Daoy (cell line): ENCODE measurements at places on chromosomes 3 and 15. TPM values are rescaled to one million over a fixed set of nuclear protein-coding genes. Genes with fewer than 3 reads are reported as not detected.

GRCh38 chr15:81780966-81781365, 264.9 kb downstream of the MEX3B start:
- DNase-seq, result no peak

GRCh38 chr15:35306361-35306981, 221.4 kb upstream of the NANOGP8 start:
- DNase-seq, result peak; percentile 50

- DNase-seq, result no peak
Observed at GRCh38 chr3:30231277-30232141, 374.9 kb upstream of the TGFBR2 start.

- no peak for DNase-seq
Observed at GRCh38 chr3:107488942-107489341, 33.8 kb upstream of the BBX start.

DNA sequence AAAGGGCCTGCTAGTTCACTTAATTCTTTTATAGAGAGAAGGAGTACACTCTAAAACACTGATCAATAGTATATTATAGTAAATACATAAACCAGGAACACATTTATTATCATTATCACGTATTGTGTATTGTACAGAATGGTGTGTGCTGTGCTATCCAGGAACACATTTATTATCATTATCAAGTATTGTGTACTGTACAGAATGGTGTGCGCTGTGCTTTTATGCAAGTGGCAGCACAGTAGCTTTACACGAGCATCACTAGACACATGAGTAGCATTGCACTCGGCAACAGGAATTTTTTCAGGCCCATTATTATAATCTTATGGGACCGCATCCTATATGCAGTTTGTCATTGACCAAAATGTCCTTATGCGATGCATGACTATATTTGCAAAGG, 20.9 kb upstream of the MUC20 start:
- DNase-seq, result no peak

GRCh38 chr3:62669161-62669560, 206.1 kb downstream of the CADPS start:
- DNase-seq, result no peak

GRCh38 chr15:89175617-89176191, 45.7 kb downstream of the RLBP1 start:
- DNase-seq, result no peak

DNA sequence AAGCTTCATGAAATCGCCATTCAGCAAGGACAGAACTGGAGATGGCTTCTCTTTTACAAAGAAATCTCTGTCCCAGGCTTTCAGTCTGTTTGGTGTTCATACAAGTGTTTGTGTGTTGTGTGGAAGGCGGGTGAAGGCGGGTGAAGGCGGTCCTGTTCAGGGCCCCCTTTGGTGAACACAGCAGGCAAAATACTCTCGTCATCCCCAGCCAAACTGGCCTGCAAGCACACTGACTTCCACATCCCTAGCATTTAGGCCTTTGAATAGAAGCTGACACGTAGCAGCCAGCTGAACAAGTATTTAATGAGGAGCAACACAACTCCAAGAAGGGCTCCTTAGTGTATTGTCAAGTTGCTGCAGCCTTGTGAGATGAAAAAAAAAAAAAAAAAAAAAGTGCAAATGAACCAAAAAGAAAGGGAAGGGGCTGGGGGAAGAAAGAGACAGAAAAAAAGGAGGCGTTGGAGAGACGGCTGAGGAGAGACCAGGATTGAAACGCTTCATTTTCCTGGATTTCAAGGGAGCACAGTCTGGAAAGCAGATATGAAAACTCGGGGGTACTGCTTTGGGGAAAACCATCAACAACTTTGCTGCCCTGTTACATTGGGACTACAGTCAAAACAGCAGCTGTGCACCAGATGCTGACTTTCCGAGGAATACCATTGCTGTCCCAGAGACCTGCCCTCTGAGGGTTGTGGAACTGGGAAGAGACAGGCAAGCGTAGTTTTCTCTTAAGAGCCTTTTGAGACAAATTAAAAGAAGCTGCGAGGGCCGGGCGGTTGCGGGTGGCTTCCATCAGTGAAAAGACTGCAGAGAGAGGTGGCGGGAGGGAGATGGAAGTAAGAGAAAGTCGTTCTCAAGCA, 74.6 kb downstream of the TGFBR2 start:
- no peak for DNase-seq

DNA sequence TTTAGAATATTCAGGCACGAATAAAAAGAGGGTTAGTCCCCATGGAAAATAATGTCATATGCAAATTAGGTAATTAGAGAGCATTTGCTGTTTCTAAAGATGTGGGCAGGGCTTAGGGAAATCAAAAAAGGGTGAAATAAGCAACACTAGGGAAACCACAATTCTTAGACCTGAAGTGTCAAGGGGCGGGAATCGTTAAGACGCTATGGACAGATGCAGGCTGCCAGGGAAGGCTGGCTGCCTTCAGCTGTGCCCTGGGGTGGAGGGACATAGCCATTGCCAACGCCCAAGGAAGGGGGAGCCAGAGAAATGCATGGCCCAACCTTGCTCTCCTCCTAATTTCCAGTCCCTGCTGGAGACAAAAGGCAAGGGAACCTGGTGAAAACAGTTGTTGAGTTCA, 141.7 kb upstream of the PROK2 start:
- DNase-seq, result no peak

DNA sequence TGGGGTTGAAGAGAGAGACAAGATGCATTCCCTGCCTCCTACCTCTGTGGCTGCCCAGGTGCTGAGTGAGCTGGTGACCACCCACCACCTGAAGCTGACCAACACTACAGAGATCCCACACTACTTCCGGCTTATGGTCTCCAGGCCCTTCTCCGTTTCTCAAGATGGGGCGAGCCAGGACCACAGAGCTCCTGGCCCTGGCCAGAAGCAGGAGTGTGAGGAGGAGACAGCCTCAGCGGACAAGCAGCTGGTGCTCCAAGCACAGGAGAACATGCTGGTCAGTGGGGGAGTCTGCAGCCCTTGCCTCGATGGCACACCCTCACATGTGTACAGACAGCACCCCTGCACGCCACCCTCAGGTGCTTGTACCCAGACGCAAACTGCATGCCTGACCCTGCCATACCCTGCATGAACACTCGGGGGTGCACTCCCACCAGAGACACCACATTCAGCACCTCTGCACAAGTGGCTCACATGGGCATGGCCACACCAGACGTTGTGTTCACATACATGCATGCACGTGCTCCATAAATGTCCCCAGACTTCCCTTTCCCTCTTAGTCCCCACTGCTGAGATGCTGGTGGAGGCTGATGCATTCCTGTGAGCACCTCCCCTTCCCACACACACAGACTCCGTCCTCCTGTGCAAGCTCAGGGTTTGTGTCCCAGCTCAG, 19.0 kb downstream of the ACAA1 start:
- peak; percentile 56 for DNase-seq

GRCh38 chr3:48189321-48189720, 1.1 kb upstream of the CDC25A start:
- DNase-seq, result no peak

DNA sequence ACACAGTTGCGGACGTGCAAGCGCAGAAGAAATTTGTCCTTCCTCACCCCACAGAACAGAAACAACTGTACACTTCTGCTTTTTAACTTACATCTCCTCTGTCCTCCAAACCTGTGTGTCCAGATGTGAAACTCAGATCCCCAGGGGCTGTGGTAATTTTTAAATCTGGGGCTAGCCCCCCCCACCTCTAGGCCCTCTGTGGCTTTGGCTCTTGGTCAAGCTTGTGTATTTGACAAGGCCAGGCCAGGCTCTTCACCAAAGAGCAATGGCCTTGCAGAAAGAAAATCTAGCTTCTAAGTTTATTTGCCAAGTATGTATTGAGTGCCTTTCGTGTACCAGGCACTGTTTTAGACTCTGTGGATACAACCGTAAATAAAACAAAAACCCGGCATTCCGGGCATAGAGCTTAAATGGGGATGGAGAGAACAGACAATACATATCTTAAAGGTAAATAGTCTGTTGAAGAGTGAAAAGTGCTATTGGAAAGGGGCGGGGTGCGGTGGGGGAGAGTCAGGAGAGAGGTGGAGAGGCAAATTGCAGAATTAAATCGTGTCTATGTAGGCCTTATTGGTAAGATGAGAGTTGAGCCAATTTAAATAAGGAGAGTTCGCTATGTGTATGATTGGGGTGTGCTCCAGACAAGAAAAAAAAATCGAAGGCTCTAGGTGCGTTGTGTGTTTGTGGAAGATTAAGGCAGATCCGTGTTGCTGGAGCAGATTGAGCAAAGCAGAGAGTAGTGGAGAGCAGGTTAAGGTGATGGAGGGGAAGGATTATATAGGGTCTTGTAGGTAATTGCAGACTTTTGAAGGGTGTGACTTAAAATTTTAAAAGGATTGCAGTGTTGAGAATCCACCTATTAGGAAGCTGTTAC, 781 bp upstream of the DPH6 start:
- DNase-seq, result no peak

The EXD1 gene
- total RNA-seq, result not detected in 2 replicates

The LRIG1 gene
- 23.3 and 23.8 TPM in 2 replicates for total RNA-seq

The BLM gene
- total RNA-seq, result 23.5 and 24.8 TPM in 2 replicates

The XCR1 gene
- not detected in 2 replicates for total RNA-seq

The AMIGO3 gene
- 0.63 and 1.6 TPM in 2 replicates for total RNA-seq

The DPPA4 gene
- total RNA-seq, result 7.2 and 11.1 TPM in 2 replicates
